Non-pigmented ciliary epithelial cell (primary cell): ENCODE measurements at places on chromosomes 6 and 20.

- no peak for DNase-seq
These were observed 4.1 kb upstream of the BNIP5 start for GRCh38 chr6:36340618-36341454.

GRCh38 chr6:106109029-106109428 lies 22.9 kb downstream of the PRDM1 start:
- no peak for DNase-seq

GRCh38 chr6:56814802-56815201 lies 140.1 kb upstream of the BEND6 start:
- no peak for DNase-seq

DNA sequence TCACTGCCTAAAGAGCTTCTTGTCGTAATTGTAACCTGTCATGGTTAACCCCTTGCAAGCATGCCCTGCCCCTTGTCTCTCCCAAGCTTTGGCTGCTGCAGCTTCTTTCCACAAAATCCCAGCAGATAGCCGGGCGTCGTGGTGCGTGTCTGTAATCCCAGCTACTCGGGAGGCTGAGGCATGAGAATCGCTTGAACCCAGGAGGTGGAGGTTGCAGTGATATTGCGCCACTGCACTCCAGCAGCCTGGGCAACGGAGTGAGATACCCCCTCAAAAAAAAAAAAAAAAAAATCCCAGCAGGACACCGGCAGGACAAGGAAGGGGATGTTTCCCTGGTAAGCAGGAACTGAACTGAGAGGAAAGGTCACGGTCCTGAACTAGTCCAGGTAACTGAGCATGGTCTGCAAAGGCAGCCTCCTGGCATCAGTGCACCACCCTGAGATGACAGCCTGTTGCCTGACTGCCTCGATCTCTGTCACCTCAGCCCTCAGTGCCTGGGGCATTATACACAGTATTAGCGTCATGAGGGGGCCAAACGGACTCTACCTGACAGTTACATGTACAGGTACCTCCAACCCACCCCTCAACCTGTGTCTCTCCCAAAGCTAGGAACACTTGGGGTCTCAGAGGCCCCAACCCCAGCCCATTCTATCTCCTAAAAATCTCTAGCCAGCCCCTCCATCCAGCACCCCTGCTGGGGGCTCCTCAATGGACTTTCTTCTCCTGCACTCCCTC lies 1.8 kb downstream of the LZTS3 start:
- DNase-seq = no peak

GRCh38 chr6:149437212-149437611 lies 37.1 kb downstream of the SUMO4 start:
- DNase-seq = no peak

DNA sequence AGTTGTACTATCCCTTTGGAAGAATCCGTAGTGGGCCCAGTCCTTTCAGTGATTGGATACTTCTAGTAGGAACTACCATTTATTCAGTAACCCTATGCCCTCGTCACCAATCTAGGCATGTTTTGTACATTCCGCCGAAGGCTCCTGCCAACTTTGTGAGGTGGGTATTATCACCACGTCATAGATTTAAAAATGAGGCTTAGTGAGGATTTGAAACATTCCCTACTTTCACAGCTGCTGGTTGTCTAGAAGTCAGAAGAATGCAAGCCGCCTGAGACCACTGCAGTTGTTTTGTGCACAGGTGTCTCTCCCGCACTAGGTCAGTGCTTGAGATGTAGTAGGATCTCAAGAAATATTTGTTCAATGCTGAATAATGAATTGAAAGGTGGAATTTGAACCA lies 32.6 kb downstream of the ENPP1 start:
- no peak for DNase-seq

DNA sequence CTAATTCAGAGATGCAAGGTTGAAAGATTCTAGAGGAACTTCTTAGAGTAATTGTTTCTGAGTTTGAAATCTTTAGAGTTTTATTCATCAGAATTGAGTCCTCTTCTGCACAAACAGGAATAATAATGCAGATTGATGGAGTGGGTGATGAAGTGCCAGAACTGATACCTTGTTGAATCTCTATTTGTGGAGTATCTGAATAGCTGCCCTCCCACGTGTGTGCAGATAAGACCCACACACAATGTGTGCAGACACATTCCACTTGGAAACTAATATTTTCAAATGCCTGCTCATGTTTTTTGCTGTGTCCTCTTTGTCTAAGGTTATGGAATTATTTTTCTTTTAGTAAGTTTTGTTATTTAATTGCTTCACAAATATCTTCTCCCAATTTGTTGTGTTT lies 1167.8 kb upstream of the MAP3K7 start:
- DNase-seq = no peak

GRCh38 chr6:14466278-14466677 lies 348.7 kb downstream of the CD83 start:
- no peak for DNase-seq

- no peak for DNase-seq
These were observed 233.6 kb downstream of the BTBD9 start for GRCh38 chr6:38406096-38406495.

GRCh38 chr6:33987531-33988021 lies 158.3 kb downstream of the GRM4 start:
- no peak for DNase-seq

GRCh38 chr6:124010574-124010973 lies 206.9 kb downstream of the NKAIN2 start:
- DNase-seq = no peak

GRCh38 chr6:151160929-151161757 lies 78.6 kb upstream of the AKAP12 start:
- peak; percentile 6 for DNase-seq

DNA sequence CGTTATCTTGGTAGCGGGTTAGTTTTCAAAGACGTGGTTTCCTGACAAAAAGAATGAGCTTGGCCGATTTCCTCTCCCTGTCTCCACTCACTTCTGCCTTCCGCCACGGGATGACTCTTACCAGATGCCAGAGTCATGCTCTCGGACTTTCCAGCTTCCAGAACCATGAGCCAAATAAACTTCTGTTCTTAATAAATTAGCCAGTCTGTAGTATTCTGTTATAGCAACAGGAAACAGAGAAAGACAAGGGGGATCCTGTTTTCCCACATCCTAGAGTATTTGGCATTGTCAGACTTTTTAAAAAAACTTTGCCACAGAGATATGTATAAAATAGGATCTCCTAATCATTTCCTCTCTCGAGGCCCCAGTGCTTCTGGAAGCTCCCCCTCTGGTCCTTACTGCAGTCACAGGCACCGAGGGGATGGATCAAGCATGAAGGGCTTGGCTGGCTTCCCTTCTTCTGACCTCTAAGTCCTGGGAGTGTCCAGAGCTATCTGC lies 84.9 kb upstream of the NAA20 start:
- DNase-seq = peak; percentile 53

- DNase-seq = no peak
These were observed 9.4 kb upstream of the FANCE start for GRCh38 chr6:35442693-35443092.

- DNase-seq = no peak
These were observed 251.1 kb downstream of the PAX1 start for GRCh38 chr20:21956591-21956990.

GRCh38 chr20:36550790-36551299 lies 9.5 kb downstream of the MYL9 start:
- no peak for DNase-seq

GRCh38 chr20:24991897-24992486 lies 559 bp downstream of the APMAP start:
- DNase-seq = no peak

- no peak for DNase-seq
These were observed 32.2 kb upstream of the ARFGEF2 start for GRCh38 chr20:48889140-48889790.

GRCh38 chr6:48087448-48087847 lies 23.5 kb downstream of the PTCHD4 start:
- no peak for DNase-seq

- DNase-seq = no peak
These were observed 14.6 kb upstream of the IFT52 start for GRCh38 chr20:43576108-43576507.

DNA sequence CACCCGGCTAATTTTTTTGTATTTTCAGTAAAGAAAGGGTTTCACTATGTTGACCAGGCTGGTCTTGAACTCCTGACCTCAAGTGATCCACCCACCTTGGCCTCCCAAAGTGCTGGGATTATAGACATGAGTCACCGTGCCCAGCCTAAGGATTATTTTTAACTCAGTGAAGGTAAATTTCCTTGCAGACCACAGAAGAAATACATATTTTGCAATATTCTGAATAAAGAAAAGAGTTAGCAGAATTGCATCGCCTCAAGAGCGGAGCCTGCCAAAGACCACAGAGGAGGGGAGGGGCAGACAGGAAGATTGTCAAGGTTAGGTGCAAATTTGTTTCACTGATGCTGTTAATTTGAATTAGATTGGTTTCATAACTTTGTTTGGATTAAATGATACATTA lies 47.4 kb downstream of the SOD2 start:
- no peak for DNase-seq

DNA sequence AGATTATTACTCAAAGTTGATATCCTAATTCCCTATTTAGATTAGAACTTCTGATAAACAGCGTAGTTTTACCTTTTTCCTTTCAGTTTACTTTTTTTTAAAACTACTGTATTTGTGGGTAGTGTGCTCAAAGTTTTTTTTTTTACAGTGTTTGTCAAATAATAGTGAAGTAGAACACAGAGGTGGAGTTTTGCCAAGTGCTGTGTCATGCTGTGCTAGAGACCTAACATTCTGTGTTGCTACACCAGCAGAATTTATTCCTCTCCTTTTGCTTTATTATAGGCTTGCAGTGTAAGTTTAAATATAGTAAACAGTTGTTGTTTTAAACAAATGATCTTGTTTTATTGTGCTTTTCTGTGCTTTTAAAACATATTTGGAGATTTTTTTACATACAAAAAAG lies 125.4 kb downstream of the HIVEP1 start:
- peak; percentile 47 for DNase-seq

DNA sequence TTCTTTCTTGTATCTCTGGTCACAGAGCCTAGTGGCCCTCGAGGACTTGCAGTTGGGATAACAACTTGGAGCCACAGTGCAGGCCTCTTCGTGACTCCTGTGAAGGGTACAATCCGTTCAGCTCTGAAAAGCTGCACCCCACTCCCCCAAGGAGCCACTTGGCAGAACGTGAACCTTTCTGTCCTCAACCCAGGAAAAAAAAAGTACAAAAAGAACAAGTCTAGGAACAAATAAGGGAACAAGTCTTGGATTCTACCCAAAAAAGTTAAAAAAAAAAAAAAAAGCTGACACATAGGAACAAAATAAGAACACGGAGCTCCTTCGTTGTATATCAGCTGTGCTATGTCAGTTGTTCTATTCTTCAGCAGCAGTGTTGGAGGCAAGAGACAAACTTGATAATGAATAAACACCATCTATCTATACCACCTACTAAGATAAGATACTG lies 77.9 kb upstream of the TULP1 start:
- no peak for DNase-seq

GRCh38 chr6:34970488-34970887 lies 81.4 kb downstream of the ANKS1A start:
- no peak for DNase-seq

GRCh38 chr6:31402324-31403282 lies 792 bp upstream of the MICA start:
- DNase-seq = no peak
